ENCODE measurements at places on chromosomes 2 and 18.

- no peak for DNase-seq
These were observed 114.4 kb upstream of the FZD5 start for GRCh38 chr2:207884127-207884526.

GRCh38 chr18:23568281-23569138, 17.8 kb downstream of the NPC1 start:
- no peak for DNase-seq

- DNase-seq: no peak
These were observed 3.1 kb downstream of the NFE2L2 start for GRCh38 chr2:177261116-177262060.

- DNase-seq: no peak
These were observed 326.6 kb upstream of the ID2 start for GRCh38 chr2:8355102-8355859.

DNA sequence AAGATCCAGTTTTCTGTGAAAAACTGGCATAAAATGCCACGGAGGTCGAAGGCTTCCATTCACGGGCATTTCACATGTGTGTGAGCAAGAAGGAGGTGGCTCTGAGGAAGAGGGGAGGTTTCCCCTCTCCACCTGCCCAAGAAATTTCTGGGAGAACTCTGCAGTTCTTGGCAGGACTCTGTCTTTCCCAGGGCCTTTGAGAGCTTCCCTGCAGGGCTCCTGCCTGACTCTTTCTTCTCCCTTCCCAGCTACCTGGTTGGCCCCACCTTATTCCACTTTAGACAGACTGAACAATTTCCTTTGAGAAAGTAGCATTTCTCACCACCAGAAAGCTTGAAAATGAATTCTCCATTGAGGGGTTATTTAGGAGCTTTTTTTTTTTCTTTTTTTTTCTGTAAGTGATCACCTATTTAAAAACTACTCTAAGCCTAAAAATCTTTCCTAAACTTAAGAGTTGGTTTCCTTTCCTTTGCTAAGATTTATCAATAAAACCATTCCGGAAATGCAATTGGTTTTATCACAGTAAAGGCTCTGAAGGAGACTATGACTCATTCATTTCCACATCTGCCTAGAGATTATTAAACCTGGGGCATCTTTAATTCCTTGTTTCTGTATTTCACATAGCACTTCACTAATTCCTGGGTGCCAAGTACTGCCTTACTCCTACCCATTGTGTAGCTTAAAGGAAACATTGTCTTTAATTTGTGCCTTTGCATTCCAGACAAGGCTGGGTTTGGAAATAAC, 59.3 kb downstream of the UNC80 start:
- DNase-seq: no peak
